ENCODE measurements at places on chromosomes 5 and 9. TPM values are rescaled to one million over a fixed set of nuclear protein-coding genes. Genes with fewer than 3 reads are reported as not detected.

GRCh38 chr5:9713356-9713755, 83.2 kb upstream of the TAS2R1 start:
- H3K36me3 ChIP-seq = no peaks in the 10 kb centered on the region
- H3K4me3 ChIP-seq = no peak overlapping the region
- H3K4me1 ChIP-seq = peaks cover 33% of the 10 kb centered on the region
- H3K27ac ChIP-seq = no peak overlapping the region

GRCh38 chr9:132348676-132349075, 6.1 kb downstream of the SETX start:
- no peak for DNase-seq
- H3K27ac ChIP-seq = no peak overlapping the region
- no peak overlapping the region for H3K4me3 ChIP-seq
- peaks cover 14% of the 10 kb centered on the region for H3K4me1 ChIP-seq
- H3K36me3 ChIP-seq = peaks cover 31% of the 10 kb centered on the region
- no peaks in the 10 kb centered on the region for H3K27me3 ChIP-seq

GRCh38 chr5:158039911-158040347, 181.0 kb upstream of the CLINT1 start:
- H3K4me1 ChIP-seq = no peaks in the 10 kb centered on the region
- H3K4me3 ChIP-seq = no peak overlapping the region
- no peaks in the 10 kb centered on the region for H3K36me3 ChIP-seq
- H3K27ac ChIP-seq = no peak overlapping the region
- DNase-seq = peak; percentile 39

GRCh38 chr5:38793099-38793498, 52.7 kb upstream of the OSMR start:
- H3K4me1 ChIP-seq = peaks cover 42% of the 10 kb centered on the region
- no peak for DNase-seq
- no peak overlapping the region for H3K4me3 ChIP-seq

- no peak overlapping the region for H3K27ac ChIP-seq
- H3K36me3 ChIP-seq = no peaks in the 10 kb centered on the region
- DNase-seq = no peak
- H3K4me1 ChIP-seq = peaks cover 4% of the 10 kb centered on the region
- no peaks in the 10 kb centered on the region for H3K27me3 ChIP-seq
- no peak overlapping the region for H3K4me3 ChIP-seq
These were observed 4.1 kb upstream of the NSMF start for GRCh38 chr9:137462986-137463930.

DNA sequence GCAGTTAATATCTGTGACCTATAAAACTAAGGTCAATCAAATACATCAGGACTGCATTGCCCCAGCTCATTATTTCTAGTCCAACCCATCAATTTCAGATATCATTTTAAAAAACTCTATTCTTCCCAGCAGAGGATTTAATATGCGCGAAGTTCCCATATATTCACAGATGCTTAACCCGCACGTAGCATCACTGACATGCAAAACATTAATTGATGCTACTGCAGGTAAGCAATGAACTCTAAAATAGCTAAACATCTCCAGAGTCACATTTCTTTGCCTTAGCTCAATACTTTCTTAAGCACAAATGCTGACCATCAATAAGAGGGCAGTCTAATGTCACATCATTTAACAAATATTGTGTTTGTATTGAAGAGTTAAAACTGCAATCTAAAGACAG, 586.6 kb upstream of the CDH18 start:
- H3K4me1 ChIP-seq = peaks cover 16% of the 10 kb centered on the region
- DNase-seq = no peak
- no peaks in the 10 kb centered on the region for H3K36me3 ChIP-seq
- no peaks in the 10 kb centered on the region for H3K27me3 ChIP-seq
- H3K4me3 ChIP-seq = no peak overlapping the region

DNA sequence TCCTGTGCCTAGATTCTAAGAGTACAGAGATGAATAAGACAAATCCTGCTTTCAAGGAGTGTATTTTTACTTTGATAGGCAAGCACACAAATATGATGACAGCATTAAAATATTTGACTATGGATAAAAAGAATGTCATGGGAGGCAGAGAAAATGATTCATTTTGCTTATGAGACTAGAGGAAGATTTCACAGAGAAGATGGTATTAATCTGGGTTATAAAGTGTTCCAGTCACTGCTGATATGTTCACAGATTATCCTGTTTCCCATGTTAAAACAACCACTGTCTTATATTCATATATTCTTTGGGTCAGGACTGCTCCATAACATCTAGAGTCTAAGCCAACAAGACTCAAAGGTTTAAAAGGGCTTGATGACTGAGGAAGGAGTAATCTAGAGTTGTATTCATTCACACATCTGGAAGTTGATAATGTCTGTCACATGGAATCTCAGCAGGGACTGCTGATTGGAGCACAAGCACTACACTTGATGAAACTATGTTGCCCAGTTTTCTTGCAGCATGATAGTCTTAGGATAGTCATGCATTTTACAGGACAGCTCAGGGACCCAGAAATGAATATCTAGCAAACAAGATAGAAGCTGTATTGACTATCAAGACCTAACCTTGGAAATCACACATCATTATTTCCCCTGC, 79.3 kb downstream of the STARD4 start:
- H3K27me3 ChIP-seq = peaks cover 57% of the 10 kb centered on the region
- DNase-seq = no peak
- H3K4me3 ChIP-seq = no peak overlapping the region
- H3K4me1 ChIP-seq = no peaks in the 10 kb centered on the region
- no peaks in the 10 kb centered on the region for H3K36me3 ChIP-seq

DNA sequence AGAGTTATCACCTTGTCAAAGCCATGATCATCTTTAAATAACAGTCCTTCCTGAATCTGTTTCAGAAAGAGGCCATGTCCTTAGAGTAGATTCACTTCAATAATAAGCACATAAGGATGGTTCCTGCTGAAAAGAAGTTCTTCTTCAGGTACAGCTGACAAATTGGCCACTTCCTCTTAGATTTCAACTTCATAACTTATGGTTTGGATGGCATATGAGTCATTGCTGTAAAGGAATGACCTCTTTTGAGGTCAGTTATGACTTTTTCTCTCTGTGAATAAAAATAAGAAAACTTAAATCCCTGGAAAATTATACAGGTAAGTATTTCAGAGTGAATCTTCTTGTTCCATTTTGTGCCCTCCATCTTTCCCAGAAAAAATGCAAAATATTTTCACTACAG, 555.3 kb upstream of the ZNF462 start:
- no peaks in the 10 kb centered on the region for H3K36me3 ChIP-seq
- H3K27me3 ChIP-seq = no peaks in the 10 kb centered on the region
- peak; percentile 57 for DNase-seq

DNA sequence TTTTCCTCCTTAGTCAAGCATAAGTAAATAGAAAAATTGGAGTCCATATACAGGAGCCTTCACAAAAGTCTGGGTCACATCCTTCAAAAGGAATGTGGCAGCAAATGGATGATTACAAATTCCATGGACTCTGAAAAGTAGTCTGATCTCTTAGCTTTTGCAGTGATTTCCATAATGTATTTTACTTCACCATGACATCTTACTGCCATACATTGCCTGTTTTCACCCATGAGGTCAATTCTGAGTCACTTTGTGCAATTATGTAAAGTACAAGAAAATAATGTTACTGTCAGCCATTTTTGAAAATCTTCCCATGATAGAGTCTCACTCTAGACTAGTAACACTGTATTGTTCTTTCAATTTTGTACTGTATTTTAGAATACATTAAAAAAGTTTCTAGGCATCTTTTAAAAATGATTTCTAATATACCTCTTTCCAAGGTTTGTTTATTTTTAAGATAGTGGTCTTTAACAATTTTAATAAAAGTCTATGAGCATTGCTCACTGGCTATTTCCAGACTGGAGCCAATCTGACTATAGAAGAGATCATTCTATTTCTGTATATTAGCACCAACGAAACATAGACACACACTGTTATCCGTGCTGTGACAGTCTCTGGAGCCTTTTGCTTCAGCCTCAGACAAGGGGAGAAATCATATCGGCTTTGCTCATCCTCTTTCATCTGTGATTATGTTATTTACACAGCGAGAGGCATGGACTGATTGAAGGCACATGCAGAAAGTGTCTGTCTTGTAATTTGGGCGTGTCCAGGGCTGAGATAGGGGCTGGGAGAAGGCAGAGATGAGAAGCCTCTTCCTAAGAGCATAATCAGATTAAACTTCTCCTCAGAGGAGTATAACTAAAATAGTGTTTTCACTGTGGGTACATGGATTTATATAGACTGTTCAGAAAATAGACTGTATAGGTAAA, 22.9 kb upstream of the ACTBL2 start:
- H3K27ac ChIP-seq = 0 out of 2 replicates have a peak overlapping the region, but pooled peaks have one; percentile 20
- no peaks in the 10 kb centered on the region for H3K27me3 ChIP-seq
- no peak overlapping the region for H3K4me3 ChIP-seq
- H3K36me3 ChIP-seq = no peaks in the 10 kb centered on the region

DNA sequence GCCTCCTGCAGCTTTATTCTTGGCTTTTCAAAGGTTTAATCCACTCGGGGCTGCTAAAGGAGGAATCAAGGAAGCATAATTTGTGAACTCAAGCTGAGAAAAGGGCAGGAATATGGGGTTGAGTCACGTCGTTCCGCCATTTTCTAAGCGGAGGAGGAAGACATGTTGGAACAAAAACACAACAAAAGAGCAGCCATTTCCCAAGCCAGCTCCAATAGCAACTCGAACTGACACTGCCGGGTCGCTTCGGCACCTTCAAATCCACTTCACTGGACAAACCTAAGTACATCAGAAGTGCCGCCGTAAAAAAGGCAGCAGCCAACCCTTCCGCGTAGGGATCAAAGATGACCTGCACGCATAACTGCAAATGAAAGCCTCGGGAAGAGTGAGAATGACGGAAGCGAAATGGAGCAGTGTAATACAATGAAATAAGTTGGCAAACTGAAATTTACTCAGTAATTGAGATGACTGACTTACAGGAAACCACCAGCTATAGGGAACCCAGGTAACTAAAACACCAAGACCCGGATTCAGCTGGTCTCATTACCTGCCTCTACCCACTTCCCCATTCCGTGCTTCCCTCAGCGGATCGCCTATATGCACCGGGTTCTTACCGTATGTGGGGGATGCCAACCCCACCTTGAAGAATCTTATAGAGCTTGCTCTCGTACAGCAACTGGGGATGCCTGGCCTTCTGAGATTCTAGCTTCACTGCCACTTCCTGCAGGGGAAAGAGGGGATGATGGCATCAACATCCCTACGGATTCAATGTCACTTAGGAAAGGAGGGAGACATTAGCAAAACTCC, 1.6 kb downstream of the CSNK1A1 start:
- H3K36me3 ChIP-seq = peaks cover 45% of the 10 kb centered on the region
- H3K4me1 ChIP-seq = peaks cover 47% of the 10 kb centered on the region
- H3K27ac ChIP-seq = peak overlapping the region; percentile 85
- peak overlapping the region; percentile 93 for H3K4me3 ChIP-seq
- H3K27me3 ChIP-seq = no peaks in the 10 kb centered on the region

DNA sequence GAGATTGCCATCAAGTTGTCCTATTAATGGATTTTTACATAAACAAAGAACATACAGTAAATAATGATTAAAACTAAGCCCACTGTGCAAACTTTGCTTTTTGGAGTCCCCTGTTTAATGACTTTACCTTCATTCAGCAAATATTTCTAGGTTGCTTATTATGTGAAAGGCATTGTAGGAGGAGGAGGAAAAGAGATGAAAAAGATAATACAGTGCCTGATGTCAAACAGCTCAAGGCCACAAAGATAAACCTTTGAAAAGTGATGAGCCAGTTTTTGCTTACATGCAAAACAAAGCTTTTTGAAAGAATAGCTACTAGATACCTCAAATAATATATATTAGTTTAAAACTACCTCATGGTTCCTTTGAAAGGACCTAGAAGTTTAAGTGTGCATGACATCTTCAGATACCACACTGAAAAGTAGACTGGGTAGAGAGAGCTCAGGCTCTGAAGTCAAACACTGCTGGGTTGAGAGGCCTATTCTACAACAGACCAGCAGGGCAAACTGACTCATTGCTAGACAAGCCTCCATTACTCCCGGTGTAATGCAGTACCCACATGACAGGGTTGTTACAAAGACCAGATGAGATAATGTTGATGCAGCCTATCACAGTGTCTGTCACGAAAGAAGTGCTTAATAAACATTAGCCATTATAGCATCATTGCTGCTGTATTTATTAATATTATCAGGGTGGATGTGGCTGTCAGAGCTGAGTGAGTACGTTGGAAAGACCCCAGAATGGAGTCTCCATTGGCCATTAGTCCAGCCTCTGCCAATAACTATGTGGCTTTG, 11.8 kb downstream of the DEPDC1B start:
- no peak overlapping the region for H3K4me3 ChIP-seq
- no peaks in the 10 kb centered on the region for H3K4me1 ChIP-seq
- DNase-seq = peak; percentile 39
- peaks cover 22% of the 10 kb centered on the region for H3K36me3 ChIP-seq
- no peak overlapping the region for H3K27ac ChIP-seq

DNA sequence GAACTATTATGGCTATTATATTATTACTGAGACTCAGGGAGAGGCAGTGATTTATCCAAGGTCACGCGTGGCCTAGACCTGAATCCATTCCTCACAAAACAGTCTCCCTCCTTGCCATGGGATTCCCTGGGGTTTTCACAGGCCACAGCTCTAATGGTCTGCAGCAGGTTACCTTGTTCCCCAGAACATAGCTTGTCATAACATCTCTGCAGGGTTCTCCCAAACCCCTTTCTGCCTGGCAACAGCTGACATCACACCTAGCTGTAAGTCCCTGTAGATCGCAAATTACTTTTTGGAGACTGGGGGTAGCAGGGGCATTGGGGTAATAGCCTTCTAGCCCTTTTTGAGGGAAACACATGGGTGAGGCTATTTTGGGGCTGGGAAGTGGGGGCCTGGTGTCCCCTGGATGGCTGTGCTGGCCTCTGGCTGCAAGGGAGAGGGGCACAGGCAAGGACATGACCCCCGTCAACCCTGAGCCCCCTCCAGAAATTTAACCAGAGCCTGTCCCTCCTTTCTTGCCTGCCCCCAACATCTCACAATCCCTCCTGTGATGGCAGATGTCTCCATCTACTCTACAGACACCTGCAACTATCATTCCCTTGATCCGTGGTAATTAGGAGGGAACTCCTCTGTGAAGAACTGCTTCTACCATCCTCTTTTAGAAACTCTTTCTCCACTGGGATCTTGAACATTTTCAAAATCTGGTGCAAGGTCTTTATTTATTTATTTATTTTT, 1.3 kb downstream of the CD74 start:
- no peak overlapping the region for H3K27ac ChIP-seq
- H3K4me1 ChIP-seq = no peaks in the 10 kb centered on the region
- no peaks in the 10 kb centered on the region for H3K27me3 ChIP-seq

GRCh38 chr9:128610897-128611296, 45.8 kb downstream of the DYNC2I2 start:
- peaks cover 56% of the 10 kb centered on the region for H3K36me3 ChIP-seq
- no peak overlapping the region for H3K4me3 ChIP-seq
- H3K4me1 ChIP-seq = no peaks in the 10 kb centered on the region
- no peak for DNase-seq
- no peaks in the 10 kb centered on the region for H3K27me3 ChIP-seq

GRCh38 chr5:93746406-93747056, 5.1 kb upstream of the POU5F2 start:
- H3K4me3 ChIP-seq = no peak overlapping the region
- no peaks in the 10 kb centered on the region for H3K27me3 ChIP-seq
- H3K36me3 ChIP-seq = no peaks in the 10 kb centered on the region
- peak; percentile 63 for DNase-seq
- peaks cover 8% of the 10 kb centered on the region for H3K4me1 ChIP-seq

ORM2 gene
- not detected for total RNA-seq

IL3 gene
- total RNA-seq = not detected

CAMK4 gene
- total RNA-seq = 0.55 TPM

FBP2 gene
- not detected for total RNA-seq

DPM2 gene
- total RNA-seq = 32.0 TPM

THBS4 gene
- not detected for total RNA-seq

SMIM3 gene
- total RNA-seq = 15.6 TPM

GADD45G gene
- 2.1 TPM for total RNA-seq

ERCC6L2 gene
- 18.8 TPM for total RNA-seq
